ENCODE measurements at places on chromosomes 16 and 17.

GRCh38 chr17:65900216-65900615 is 291.7 kb downstream of the CEP112 start:
- no peak for DNase-seq

DNA sequence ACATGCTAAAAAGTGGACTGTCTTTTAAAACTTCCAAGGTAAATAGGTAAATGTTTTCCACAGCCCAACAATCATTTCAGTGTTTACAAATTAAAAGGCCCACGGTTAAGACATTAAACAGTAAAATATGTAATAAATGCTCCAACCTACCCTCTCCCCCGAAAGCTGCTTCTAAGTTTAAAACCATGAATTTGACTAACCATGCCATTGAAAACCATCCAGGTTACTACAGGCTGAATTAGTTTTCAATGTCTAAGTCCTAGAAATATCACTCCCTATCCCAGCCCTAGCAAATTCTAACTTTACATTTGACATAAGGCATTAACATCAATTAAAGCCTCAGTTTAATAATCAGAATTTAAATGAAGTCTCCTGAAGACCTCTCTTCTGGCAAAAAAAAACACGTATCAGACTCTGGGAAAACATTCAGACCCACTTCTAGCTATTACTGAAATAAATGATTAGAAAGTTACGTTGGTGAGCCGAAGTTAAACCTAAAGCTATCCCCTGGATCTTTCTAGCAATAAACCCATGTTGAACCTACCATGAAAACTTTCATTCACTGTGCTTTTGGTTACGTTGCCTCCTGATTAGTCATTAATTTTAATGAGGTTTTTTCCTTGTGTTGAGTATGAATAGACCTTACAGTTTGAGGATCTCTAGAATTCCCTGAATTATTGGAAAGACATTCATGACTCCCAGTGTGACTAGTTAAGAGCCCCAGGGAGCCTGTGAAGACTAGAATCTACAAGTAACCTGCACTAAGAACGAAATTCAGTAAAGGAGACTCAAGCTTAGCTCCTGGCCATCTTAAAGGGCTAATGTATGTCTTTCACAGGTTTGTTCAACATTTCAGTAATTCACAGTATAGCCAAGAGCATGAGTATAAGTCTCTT is 1.7 kb upstream of the POLG2 start:
- no peak for DNase-seq

DNA sequence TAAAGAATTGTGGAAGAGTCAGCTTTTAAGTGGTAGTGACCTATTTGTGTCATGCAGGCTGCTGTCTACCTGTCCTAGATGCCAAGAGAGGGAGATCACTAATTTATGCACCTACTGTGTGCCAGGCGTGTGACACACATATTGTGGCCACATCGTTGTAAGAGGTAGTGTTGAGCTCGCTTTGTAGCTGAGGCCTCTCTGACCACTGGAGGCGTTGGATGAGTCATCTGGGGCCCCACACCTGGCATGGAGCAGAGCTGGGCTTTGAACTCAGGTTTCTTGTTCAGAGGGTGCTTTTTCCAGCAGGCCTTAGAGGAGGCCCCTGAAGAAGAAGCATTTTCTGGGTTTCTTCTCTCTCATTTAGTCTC is 52.3 kb upstream of the LGALS9 start:
- peak; percentile 80 for DNase-seq

DNA sequence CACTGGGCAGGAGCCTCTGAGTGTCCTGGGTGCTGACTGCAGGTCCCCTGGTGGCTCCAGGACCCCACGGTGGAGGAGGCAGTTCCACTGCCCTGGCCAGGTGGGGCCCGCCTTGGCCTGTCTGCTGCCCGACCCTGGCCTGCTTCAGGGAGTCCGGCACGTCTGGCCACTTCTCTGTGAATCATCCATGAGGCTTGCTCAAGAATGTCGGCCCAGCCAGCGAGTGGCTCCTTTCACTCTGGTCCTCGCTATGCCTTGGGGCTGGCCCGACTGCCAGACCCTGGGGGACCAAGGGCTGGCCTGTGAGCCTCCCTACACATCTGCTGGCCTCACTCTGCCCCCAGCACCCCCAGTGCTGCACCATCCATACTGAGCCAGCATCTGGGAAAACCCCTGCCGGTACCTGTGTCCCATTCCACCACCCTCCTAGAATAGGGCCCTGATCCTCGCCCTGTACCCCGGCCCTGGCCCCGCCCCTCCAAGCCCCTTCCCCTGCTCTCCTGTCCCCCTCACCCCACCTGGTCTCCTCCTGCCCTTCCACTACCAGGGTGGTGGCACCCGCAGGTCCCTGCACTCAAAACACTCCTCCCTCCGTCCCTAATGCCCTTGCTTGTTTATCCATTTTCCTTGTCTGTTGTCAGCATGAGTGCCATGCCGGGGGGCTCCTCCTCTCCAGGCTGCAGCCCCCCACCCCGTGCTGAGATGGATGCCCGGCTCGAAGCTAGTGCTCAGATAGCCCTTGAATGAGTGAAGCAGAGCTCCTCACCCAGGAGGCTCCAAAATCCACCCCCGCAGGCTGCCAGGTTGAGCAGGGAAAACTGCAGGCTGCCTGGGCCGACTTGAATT is 35.5 kb downstream of the ADCY7 start:
- no peak for DNase-seq
